Nucleus accumbens (tissue), 56 donors: ENCODE measurements at places on chromosomes 7 and 10.

GRCh38 chr10:97454330-97455036 lies 8.5 kb downstream of the ZDHHC16 start:
- no peak for DNase-seq

DNA sequence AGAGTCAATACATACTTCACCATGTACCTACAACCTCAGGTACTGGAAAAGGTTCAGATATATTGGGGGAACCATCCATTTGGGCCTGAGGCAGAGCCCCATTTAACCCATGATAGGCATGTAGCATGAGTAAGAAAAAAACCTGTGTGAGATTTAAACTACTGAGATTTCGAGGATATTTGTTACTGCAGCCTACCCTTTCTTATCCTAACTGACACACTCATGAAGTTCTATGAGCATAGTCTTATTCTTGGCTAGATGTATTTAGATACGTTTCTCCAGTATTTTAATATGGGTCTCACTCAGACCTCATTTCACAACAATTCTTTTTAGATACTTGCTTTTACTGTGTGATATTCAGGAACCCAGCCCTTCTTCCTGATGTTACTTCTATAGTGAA lies 39.3 kb downstream of the GHRHR start:
- DNase-seq: no peak

DNA sequence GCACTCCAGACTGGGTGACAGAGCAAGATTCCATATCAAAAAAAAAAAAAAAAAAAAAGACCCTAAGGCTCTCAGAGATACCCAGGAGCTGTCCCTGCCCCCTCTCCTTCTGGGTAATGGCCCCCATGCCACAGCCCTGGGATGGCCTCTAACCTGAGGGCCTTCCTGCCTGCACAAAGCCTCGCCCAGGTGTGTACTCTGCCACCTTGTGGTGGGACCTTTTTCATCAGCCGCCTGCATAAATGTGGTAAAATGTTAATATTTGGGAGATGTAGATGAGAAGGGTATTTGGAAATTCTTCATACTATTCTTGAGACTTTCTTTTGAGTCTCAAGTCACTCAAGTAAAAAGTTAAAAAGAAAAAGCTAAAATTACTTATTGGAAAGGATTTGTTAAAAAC lies 46.3 kb upstream of the RNF216 start:
- no peak for DNase-seq

GRCh38 chr7:47218378-47219176 lies 363.3 kb downstream of the TNS3 start:
- no peak for DNase-seq

DNA sequence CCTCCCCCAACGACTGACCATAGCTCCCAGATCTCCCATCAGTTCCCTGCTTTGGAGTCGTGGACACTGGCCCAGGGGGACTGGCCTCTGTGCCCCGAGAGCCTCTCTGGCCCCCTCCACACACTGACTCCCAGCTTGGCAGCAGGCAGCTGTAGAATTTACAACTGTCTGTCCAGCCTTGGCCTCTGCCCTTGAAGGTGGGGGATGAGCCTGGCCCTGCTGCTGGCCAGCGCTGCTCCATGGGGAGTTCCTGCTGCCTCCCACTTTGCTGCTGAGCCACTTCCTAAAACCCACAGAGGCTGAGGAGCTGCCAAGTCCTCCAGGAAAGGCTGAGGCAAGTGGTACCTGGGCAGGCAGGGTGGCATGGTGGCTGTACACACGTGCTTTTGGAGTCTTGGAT lies 147.1 kb downstream of the WDR11 start:
- no peak for DNase-seq

DNA sequence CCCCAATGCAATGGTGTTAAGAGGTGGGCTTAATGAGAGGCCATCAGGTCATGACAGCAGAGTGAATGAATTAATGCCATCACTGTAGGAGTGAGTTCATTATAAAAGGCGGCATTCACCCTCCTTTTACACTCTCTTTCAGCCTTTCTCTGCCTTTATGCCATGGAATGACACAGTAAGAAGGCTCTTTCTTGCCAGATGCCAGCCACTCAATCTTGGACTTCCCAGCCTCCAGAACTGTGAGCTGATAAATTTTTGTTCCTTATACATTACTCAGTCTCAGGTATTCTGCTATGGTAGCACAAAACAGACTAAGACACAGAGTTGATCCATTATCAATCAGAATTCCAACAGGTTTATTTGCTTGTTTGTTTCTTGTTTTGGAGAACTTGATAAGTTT lies 3.2 kb downstream of the TCAF1 start:
- no peak for DNase-seq

- no peak for DNase-seq
Observed at GRCh38 chr7:68722044-68722443, 876.2 kb upstream of the AUTS2 start.

- DNase-seq: no peak
Observed at GRCh38 chr10:58444321-58444720, 59.1 kb downstream of the TFAM start.

DNA sequence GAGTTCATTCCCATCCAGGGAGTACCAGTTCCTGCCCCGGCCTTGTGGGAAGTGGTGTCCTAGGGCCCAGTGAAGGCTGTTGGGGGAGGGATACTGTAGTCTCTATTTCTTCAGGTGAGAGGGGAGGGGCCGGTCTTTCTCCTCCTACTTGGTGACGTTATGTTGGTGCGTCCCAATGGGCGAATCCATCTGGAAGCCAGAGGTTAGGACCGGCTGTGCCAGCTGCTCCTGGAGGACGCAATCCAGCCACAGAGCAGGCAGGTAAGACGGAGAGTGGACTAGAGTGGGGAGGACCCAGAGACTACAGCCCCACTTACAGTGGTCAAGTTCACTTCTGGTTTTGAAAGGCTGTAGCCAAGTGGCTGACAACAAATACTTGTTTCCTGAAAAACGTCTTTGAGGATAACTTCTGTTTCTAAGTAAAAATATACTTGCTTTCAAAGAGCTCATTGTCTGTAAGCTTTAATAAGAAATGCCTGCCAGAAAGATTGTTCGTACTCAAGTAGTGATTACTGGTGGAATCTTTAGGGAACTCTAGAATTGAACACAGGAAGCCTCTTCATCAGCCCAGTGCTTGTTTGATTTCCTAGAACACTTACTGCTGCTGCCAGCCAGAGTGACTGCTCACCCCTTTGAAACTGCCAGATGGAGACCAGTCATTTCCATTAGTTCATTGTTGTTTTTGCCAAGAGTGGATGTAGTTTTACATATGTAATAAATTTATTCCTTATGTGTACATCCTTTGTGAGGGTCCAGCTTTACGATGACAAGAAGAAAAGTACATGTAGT lies 25.4 kb downstream of the RBM33 start:
- no peak for DNase-seq
